ENCODE measurements at places on chromosomes 7 and 10. TPM values are rescaled to one million over a fixed set of nuclear protein-coding genes. Genes with fewer than 3 reads are reported as not detected.

DNA sequence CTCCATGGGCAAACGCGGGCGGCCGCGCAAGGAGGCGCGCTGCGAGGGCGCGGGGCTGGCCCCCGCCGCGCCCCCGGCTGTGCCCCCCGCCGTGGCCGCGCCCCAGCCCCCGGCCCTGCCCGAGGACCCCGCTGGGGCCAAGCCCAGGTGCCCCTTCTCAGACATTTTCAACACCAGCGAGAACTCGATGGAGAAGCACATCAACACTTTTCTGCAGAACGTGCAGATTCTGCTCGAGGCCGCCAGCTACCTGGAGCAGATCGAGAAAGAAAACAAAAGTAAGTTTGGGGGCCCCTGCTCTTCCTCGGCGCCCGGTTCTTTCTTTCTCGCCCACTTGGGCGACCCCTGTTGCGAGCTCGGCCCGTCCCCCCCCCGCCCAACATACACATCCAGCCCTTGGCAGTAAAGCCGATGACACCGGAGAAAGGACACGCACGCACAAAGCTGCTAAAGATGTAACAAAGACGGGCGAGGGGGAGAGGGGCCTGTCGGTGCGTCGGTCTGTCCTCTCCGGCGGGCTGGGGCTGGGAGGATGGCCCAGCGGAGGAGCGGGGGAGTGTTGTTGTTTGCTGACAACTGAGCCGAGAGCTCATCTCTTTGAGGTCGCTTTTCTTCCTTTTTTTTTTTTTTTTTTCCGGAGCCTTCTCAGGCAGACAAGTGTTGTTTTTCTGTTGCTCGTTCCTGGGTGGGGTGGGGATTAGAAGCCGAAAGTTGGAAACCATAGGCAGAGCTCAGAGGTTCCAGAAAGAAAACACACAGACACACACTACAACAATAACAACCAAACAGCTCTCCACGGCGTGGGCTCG is 604 bp downstream of the MXI1 start:
- H3K36me3 ChIP-seq = no peaks in the 10 kb centered on the region
- no peaks in the 10 kb centered on the region for H3K4me1 ChIP-seq
- no peaks in the 10 kb centered on the region for H3K27me3 ChIP-seq

- H3K4me1 ChIP-seq = no peaks in the 10 kb centered on the region
- H3K4me3 ChIP-seq = peak overlapping the region; percentile 79
- H3K27me3 ChIP-seq = no peaks in the 10 kb centered on the region
- DNase-seq = no peak
- peak overlapping the region; percentile 100 for H3K27ac ChIP-seq
Observed at GRCh38 chr7:95594185-95594584, 2.1 kb downstream of the PDK4 start.

DNA sequence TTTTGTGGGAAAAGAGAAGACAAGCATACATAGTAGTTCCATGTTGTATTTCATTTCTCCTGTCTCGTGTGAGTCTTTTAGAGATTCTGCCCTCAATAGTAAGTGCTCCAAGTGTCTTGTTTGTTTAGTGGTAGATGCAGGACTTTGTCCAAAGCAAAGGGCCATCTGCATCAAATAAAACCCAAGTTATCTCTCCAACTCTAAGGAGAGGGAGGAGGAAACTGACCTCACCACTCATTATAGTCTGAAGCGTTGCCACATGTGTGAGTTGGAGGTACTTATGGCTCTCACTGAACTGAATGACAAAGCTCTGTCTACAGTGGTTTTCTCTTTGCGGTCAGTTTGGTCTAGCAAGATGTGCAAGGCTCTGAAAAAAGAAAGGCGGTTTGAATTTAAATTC is 272.6 kb downstream of the DOCK4 start:
- no peaks in the 10 kb centered on the region for H3K27me3 ChIP-seq
- H3K4me3 ChIP-seq = no peak overlapping the region
- no peak for DNase-seq
- peaks cover 4% of the 10 kb centered on the region for H3K36me3 ChIP-seq

The LRRC18 gene
- not detected for total RNA-seq

GRCh38 chr10:36602374-36602773 is 523.0 kb upstream of the ANKRD30A start:
- H3K4me3 ChIP-seq = no peak overlapping the region
- no peak overlapping the region for H3K27ac ChIP-seq
- H3K4me1 ChIP-seq = no peaks in the 10 kb centered on the region
- no peaks in the 10 kb centered on the region for H3K36me3 ChIP-seq

The NOC3L gene
- total RNA-seq = 7.9 TPM

The CYP2W1 gene
- total RNA-seq = not detected

DNA sequence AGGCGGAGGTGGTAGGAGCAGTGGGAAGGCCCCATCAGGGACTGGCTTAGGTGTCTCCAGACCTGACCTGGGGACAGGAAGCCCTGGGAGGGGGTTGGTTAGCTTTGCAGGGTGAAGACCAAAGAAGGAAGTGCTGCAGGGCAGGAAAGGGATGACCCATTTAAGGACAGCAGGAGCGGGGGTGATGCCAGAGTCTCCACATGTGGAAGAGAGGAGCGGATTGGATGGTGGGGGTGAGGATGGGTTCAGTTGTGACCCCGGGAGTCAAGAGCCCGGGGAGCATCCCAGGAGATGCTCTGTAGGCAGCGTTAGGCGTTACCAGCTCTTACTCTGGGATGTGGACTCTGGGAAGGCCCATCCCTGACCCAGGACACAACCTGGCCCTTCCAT is 3.1 kb upstream of the LDB3 start:
- H3K4me3 ChIP-seq = peak overlapping the region; percentile 10
- peaks cover 17% of the 10 kb centered on the region for H3K36me3 ChIP-seq
- no peaks in the 10 kb centered on the region for H3K4me1 ChIP-seq
- no peak for DNase-seq

- H3K27me3 ChIP-seq = no peaks in the 10 kb centered on the region
- H3K4me3 ChIP-seq = no peak overlapping the region
- DNase-seq = no peak
- H3K27ac ChIP-seq = peak overlapping the region; percentile 99
- H3K36me3 ChIP-seq = peaks cover 13% of the 10 kb centered on the region
- H3K4me1 ChIP-seq = peaks cover 73% of the 10 kb centered on the region
Observed at GRCh38 chr7:98287486-98287959, 6.0 kb downstream of the BRI3 start.

DNA sequence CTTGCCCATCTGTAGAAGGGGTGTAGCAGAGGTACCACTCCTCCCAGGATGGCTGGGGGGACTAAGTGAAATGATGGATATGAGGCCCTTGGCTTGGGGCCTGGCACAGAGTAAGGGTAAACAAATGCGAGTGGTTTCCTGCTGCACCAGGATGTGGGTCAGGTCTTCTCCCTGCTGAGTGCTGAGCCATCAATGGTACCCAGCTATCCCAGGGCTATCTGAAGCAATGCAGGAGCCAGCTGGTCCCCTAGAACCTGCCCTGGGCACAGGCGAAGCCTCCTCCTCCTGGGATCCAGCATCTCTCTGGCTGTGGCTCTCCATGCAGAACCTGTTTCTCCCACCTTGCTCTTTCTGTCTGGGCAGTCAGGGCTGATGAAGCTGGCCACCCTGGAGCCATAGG is 20.9 kb upstream of the GOLGA7B start:
- H3K36me3 ChIP-seq = no peaks in the 10 kb centered on the region
- no peak for DNase-seq
- H3K4me1 ChIP-seq = peaks cover 27% of the 10 kb centered on the region
- H3K4me3 ChIP-seq = no peak overlapping the region
- no peaks in the 10 kb centered on the region for H3K27me3 ChIP-seq

DNA sequence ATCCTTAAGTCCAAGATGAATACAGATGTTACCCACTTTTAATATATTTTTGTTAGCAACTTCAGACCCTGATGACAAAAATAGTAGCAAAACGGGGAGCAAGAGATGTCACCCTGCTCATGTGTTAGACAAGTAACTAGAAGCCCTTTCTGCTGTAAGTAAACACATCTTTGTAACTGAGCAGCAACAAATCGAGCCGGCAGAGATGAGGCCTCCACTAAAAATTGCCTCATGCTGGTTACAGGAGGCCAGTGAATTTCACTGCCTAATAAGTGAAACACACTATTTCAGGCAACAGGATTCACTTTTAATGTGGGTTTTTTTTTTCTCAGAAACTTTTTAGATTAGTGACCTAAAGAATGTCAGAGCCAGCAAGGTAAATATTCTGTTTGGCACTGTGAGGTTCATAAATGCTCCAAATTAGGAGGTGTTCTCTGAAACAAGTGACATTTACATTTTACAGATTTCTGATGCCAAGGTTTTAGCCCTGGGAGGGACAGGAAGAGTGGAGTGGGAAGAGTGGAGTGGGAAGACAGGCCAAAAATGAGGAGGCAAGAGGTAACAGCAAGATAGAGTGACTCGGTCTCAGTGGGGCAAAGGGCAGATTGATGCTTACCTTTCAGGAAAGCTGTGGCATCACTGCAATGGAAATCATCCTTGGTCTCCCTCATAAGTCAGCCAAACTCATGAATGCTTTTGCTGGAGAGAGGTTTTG is 53.6 kb upstream of the LRRC17 start:
- no peak for DNase-seq

GRCh38 chr10:98404571-98405359 is 10.2 kb downstream of the PYROXD2 start:
- no peaks in the 10 kb centered on the region for H3K36me3 ChIP-seq
- no peaks in the 10 kb centered on the region for H3K4me1 ChIP-seq
- no peak overlapping the region for H3K27ac ChIP-seq
- H3K27me3 ChIP-seq = no peaks in the 10 kb centered on the region
- no peak overlapping the region for H3K4me3 ChIP-seq

DNA sequence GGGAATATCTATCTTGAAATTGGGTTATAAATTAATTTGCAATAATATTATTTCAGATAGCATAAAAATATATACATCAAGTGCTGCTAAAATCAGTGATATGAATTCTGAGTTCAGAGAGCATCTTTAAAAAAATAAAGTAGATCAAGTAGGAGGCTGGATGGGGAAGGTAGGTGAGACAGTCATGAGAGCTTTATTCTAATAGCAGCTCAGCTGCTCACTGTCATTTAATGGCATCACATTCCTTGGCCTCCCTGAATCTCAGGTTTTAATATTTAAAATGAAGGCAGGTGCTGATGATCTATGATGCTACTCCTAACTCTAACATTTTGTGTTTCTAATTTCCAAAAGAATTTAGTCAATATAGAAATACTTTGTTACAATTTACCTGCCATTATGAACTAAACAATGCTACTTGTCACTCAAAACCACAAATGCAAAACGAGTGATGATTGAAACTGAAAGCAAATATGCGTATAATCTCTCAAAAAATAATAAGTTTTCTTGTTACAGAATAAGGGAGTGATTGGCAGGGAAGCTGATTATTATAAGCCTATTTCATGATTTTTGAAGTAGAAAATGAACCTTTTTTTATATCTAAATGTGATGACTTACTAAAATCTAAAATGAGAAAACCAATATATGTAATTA is 147.6 kb upstream of the CSTF2T start:
- H3K36me3 ChIP-seq = no peaks in the 10 kb centered on the region
- no peak overlapping the region for H3K27ac ChIP-seq
- no peak overlapping the region for H3K4me3 ChIP-seq
- no peak for DNase-seq

The SRRM3 gene
- total RNA-seq = 17.5 TPM

DNA sequence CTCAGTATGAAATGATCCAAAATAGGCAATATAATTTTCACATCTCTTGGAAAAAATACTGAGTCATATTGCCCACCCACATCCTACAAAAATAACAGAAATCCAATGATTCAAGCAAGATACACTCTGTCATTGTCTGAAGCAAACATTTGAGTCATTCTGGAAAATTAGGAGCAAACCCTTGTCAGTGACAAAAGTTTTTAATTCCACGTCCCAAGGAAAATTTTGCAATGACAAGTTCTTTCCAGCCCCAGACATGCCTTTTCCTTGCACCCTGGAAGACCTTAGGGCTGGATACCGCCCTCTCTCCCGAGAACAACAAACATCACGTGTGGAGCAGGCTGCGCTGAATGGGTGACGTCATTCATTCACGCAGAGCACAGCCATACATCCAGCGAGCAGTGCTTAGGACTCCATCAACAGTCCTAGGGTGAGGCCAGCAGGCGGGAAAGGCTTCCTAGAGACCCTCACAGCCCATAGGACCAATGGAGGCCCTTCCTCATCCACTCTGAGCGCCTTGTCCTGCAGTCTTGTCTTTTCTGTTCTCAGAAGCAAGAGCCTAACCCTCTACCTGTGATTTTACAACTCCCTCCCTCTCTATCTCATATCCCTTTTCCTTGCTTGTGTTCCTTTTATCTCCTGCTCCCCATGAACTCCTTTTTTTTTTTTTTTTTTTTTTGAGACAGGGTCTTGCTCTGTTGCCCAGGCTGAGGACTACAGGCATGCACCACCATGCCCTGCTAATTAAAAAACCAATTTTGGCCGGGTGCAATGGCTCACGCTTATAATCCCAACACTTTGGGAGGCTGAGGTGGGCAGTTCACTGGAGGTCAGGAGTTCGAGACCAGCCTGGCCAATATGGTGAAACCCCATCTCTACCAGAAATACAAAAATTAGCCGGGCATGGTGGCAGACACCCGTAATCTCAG is 23.5 kb upstream of the KDM7A start:
- H3K4me1 ChIP-seq = no peaks in the 10 kb centered on the region
- DNase-seq = peak; percentile 90
- H3K27ac ChIP-seq = peak overlapping the region; percentile 25
- no peak overlapping the region for H3K4me3 ChIP-seq

DNA sequence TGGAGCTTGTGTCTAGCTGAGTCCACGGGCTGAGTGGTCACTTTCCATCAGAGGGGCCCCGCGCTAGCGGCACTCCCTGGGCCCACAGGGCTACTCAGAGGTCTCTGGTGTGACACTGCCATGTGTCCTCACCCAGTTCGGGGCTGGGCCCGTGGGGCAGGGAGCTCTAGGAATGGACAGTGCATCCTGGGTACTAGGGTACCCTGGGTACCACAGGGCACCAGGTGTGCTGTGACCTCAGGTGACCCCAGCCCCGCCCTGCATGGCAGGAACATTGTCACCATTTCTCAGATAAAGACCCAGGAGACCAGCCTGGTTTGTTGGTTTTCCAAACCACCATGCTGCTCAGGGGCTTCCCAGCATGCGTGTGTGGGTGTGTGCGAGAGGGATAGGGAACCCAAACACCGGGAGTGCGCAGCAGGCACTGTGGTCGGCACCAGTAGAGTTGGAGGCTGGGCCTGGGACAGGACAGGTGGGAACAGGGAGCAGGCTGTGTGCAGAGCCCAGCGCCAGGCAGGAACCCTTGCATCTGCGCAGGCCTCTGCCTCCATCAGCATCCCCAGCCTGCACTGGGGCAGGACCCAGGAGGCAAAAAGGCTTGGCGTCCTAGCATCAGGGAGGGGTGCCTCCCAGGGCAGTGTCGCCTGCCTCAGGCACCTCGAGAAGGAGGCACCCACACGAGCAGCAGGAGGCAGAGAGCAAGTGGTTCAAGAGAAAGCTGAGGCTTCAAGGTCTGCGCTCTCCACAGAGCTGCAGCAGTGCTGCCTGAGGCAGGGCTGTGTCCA is 19.4 kb upstream of the CSGALNACT2 start:
- no peak for DNase-seq
- no peak overlapping the region for H3K4me3 ChIP-seq
- no peak overlapping the region for H3K27ac ChIP-seq

- H3K27ac ChIP-seq = no peak overlapping the region
- H3K27me3 ChIP-seq = no peaks in the 10 kb centered on the region
- no peak overlapping the region for H3K4me3 ChIP-seq
- no peaks in the 10 kb centered on the region for H3K36me3 ChIP-seq
- DNase-seq = no peak
Observed at GRCh38 chr7:83452256-83452655, 196.7 kb downstream of the SEMA3E start.

Data from right atrium auricular region (tissue), 2 donors.